Colonic mucosa (tissue), 4 donors: ENCODE measurements at places on chromosomes 12 and 14. TPM values are rescaled to one million over a fixed set of nuclear protein-coding genes. Genes with fewer than 3 reads are reported as not detected.

DNA sequence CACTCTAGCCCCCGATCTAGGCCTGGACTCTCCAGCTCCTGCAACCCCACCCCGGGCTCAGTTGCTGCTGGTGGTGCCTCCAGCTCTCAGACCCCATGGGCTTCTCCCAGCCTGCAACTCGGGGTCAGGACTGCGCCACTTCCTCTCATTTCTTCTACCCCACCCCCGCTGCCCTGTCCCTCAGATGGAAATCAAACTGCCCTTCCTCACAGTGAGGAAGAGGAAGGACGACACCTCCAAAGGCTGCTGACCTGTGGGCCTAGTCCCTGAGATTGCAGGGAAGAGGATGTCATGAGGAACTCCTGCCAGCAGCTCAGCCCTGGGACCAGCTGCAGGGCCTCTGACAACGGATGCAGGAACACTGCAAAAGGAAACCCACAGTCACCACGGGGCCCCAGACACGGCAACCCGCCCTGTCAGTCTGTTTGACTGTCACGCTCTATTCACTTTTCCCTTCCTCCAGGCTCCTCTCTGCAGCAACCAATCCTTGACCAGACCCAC is 29.3 kb upstream of the PNMA1 start:
- DNase-seq: peak; percentile 58

DNA sequence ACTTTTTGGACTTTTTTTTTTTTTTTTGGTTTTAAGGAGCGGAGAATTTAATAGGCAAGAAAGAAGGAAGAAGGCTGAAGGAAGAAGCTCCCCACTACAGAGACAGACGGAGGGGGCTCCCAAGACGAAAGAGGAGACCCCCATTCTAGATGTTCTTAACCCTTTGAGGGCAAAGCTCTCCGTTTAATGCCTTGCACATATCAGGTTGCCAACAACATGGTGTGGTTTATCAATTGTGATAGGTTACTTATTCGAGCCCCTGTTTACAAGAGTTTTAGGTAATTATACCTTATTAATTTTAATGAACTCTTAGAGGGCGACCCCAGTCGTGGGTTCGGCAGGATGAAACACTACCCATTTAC is 1.2 kb upstream of the FBXO33 start:
- DNase-seq: no peak

DNA sequence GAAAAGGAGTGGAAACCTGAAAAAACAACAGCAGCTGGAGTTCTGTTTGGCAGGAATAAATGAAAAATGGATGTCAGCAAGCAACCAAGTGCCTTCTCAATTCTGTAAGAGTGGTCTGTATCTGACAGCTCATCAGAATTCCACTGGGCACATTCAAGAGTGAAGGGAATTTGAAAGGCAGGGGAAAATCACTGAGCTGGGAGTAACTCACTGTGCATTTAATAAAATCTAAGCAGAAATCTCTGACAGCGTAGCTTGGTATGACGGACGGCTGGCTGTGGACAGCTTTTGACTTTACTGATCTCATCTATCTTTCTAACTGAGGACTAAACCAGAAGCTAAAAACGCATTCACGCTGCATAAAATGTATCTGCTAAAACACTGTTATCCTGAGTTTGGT is 153.4 kb downstream of the RIMBP2 start:
- DNase-seq: no peak

DNA sequence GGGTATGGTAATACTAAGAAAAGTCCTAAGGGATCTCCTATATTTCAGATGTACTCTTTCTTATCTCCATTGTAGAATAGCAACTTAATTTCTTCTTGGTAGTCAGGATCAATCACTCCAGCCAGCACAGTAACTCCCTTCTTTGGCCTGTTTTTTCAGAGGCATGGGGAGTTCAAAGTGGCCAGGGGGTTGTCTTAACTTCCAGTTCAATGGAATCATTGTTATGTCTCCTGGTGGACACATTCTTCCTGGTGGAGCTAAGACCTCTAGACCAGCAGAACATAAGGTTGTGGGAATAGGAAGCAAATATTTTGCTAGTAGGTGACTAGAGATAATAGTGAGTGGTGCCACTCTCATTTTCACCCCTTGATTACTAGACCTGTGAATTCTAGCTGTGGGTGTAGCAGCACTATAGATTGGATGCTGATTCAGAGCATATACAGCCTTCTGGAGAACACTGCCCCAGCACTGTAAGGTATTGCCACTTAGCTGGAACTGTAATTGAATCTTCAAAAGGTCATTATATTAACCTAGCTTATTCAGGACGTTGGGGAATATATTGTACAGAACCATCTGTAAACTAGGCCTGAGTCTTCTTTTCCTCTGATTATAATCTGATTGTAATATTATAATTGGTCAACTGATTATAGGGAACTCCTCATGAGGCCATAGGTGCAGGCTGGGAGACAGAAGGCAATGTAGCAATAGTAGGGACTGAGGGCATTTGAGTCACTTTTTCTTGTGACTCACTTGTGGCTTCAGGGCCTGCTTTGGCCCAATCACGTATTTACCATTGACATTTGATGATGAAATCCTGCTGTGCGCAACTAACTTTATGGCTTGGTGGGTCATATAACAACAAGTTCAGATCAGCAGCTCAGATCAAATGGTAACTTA is 60.2 kb upstream of the ATP2B1 start:
- DNase-seq: no peak

GRCh38 chr14:67940486-67941455 is 121.2 kb downstream of the RAD51B start:
- DNase-seq: no peak

- no peak for DNase-seq
These were observed 8.1 kb upstream of the RNF34 start for GRCh38 chr12:121391619-121392324.

- DNase-seq: no peak
These were observed 391.6 kb downstream of the ZFP36L1 start for GRCh38 chr14:68401317-68401716.

GRCh38 chr12:810671-811415 is 58.5 kb downstream of the WNK1 start:
- DNase-seq: no peak

The ADAMTS20 gene
- not detected for total RNA-seq

The PPFIA2 gene
- 0.49 TPM for total RNA-seq

The ATP6V1D gene
- total RNA-seq: 75.8 TPM

The KRT7 gene
- 2.1 TPM for total RNA-seq
